ENCODE measurements at places on chromosomes 6 and 20.

- no peak for DNase-seq
Measured at GRCh38 chr6:125224231-125224861, 70.8 kb downstream of the TPD52L1 start.

GRCh38 chr20:15547119-15547518 is 1026.1 kb downstream of the KIF16B start:
- no peak for DNase-seq

DNA sequence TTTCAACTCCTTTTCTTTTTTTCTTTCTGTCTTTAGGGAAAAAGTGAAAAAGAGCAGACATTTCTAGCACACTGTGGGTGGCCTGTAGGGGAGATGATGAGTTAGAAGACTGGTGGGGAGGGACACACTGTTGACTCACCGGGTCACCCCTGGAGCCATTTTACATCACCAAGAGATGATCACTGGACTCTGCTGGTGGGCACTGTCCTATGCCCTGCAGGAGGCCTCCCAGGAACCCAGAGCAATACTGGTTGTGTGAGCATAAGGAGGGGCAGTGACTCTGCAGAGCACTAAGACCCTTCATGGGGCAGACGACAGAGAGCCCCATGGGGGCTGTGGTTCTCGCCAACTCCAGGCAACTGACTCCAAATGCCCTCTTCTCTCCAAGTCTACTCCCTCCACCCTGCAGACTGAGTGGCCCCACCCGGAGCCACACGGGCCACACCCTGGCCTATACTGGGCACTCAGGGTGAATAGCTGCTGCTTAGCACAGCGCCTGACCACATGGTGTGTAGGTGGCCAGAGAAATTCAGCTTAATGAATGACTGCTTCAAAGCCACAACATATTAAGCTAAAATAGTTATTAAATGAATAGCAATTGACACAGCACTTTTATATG is 177.5 kb downstream of the CDC5L start:
- DNase-seq = no peak

DNA sequence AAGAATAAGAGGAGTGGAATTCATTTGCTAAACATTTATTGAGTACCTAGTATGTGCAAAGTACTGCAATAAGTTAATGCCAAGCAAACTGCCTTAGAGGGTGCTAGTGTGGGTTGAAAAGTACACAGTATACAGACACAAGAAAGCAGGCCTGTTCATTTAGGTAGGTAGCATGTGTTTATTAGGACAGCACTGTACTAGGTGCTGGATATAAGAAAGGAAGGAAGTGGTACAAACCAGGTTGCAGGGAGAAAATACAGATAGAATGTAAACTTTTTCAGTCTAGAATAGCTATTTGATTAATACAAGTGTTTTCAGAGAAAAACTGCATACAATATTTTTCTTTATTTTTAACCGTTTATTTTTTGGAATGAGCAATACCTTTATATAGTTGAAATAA is 68.1 kb downstream of the PHF20 start:
- DNase-seq = no peak

- DNase-seq = no peak
Measured at GRCh38 chr6:147749331-147749730, 240.8 kb downstream of the SAMD5 start.

- DNase-seq = no peak
Measured at GRCh38 chr6:161493576-161494118, 219.8 kb upstream of the AGPAT4 start.

- no peak for DNase-seq
Measured at GRCh38 chr6:27553123-27553904, 80.4 kb upstream of the ZNF184 start.

GRCh38 chr20:49540687-49541435 is 27.1 kb downstream of the PTGIS start:
- no peak for DNase-seq

DNA sequence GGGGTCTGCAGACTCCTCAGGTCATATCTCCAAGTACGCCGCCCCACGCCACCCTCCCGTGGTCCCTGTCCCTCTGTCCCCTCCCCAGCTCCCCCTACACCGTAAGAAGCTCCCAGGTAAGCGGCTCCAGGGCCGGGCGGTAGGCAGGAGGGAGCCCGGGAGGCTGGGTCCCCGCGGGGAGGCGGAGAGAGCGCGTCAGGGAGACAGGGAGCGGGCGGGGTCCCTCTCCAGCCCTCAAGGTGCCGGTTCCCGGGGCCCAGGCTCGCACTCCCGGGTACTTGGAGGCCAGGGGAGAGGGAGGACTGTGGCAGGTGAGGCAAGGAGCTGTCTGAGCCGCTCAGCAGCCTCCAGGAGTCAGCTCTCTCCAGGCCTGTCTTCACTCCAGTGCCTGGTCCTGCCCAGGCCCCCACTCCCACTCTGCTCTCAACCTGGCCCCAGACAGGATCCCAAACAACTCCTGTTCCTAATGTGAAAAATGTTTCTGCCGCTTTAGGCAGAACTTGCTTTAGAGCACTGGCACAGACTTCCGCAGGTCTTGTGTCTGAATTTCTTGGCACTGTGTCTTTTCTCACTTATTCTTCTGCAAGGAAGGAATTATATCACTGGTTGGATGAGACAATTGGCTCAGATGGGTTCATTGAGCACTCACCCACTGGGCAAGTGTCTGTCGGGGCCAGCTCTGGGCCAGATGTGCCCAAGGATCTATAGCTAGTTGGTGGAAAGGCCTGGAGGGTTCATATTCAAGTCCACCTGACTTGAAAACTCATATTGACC is 36.6 kb downstream of the HLA-G start:
- no peak for DNase-seq

DNA sequence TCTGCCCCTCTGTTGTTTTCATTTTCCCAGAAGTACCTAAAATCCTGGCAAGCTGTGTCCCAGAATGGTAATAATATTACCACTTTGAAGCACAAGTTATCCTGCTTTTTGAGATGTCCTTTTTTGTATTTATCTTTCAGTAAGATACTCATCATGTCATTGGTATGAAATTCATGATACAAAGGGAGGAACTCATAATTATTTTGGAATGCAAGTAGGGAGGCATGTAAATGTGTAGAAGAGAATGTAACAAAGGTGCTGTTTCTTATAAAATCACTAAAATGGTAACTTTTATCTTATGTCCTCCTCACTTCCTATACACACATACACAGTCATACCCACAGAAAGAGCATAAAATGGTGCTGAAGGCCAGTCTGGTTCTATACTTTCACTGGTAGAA is 109.9 kb downstream of the CD2AP start:
- DNase-seq = no peak

GRCh38 chr6:36843170-36843569 is 3.9 kb upstream of the CPNE5 start:
- no peak for DNase-seq

DNA sequence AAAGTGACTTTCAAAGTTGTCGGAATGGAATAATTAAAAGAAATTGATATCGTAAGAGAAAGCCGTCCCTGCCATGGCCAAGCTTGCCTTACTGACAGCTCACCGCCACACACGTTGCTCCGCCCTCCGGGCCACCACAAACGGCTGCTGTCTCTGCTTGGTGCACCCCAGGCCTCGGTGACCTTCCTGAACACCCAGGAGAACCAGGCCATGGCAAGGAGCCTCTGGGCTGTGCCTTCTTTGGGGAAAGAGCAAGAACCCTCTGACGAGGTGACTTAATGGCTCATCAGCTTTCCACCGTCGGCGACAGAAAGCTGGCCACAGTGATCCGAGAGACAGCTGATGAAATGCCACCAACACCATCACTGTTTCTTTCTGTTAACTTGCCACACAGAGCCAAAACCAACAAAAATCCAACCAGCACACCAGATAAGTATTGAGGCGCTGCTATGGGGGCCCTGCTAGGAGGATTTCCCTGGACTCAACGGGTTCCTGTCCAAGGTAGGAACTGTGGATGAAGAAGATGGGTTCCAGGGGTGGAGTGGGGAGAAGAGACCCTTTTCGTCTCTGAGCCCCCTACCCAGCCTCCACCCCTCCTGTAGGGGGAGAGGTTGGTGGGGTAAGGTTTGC is 61.4 kb downstream of the NPEPL1 start:
- no peak for DNase-seq
